ENCODE measurements at places on chromosomes 2 and 18.

DNA sequence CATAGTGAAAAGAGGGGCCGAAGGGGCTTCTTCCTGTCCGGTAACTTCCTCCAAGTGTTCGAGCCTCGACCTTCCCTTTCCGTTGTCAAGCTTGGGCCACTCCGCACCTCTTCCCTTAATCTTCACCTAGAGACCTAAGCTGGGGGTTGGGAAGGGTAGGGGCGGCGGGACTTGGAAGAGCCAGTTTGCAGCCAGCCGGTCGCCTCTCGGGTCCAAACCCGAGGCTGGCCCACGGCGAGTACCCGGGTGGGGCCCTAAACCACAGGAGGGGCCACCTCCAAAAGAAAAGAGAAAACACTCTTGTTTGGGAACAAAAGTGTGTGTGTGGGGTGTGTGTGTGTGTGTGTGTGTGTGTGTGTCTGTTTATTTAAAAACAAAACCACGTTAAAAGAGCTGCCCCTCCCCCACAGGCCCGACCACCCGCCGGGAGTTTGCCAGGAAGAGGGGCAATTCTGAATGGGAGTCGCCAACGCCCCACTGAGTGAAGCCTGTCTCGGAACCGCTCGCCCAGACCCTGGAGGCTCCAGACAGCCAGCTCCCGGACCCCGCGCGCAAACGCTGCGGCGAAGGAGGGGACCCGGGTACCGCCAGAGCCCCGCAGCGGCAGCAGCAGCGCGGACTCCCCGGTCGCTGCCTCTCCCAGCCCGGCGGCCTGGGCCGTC, 488 bp upstream of the RHOB start:
- DNase-seq, result no peak

DNA sequence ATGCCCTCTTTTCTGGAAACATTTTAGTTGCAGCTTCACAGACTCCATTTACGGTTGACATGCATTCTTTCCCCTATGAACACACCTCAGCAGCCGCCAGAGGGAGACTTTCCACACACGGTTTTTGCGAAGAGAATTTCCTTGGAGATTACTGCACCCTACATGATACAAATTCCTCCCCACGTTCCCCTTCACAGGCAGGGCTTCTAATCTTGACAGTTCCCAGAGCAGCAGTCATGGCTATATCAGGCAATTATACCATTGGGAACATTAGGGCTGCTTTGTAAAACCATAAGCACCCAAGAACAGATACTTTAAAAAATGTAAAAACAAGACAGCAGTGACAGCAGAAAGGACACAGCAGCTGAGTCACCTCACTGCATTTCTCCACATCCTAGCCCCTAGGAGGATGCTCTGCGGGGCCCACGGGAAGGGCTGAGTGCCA, 253.8 kb downstream of the TGIF1 start:
- peak; percentile 23 for DNase-seq

DNA sequence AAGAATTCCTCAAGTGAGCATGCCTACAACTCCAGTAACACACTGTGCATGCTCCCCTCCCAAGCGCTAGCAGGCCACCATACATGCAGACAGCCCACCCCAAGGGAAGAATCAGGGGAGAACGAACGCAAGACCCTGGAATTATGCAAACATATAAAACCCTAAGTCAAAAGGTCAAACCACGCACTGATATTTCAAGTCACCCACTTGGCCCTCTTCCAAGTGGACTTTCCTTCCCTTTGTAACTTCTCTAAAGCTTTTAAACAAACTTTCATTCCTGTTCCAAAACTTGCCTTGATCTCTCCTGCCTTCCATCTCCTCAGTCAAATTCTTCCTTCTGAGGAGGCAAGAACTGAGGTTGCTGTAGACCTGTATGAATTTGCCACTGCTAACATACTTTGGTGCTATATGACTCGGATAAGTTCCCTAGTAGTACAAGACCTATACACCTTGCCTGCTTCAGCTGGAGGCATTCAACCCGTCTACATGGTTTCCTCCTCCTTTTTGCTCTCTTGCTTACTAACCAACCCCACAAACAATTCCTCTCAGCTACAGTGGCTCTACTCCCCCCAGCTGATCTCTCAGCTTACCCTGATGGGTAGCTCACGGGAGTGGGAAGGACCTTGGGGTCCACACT, 11.1 kb upstream of the RPIA start:
- no peak for DNase-seq

- DNase-seq, result no peak
Observed at GRCh38 chr2:226560325-226560724, 239.3 kb downstream of the IRS1 start.

DNA sequence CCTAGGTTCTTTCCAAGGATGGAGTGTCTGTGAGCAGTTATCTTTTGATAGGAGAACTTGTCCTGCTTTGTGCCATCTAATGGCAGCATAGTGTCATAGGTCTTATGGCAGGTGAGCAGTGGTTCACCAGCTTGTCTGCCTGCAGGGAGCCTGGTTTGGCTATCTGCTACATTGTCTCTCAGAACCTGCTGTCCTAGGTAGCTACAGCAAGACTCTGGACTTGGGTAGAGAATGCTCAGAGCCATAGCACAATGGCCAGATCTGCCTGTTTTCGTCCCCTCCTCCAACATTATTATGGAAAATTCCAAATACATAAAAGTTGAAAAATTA, 28.3 kb downstream of the AGFG1 start:
- no peak for DNase-seq

GRCh38 chr2:57160976-57161375, 885.6 kb upstream of the VRK2 start:
- no peak for DNase-seq

DNA sequence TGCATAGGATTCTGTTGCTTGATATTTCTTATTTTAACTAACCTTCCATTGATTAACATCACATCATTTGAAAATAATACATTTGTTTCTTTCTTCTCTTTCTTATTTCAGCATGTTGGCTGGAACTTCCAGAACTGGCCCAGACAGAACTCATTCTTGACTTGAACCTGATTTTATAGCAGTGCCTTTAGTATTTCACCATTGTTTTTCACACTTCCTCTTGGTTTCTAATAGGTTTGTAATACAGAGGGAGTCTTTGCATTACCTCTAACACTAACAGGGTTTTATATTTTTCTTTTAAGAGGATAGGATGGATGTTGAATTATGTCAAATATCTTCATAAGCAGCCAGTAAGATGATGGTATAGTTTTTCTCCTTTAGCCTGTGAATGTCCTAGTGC, 39.2 kb downstream of the SEMA4F start:
- DNase-seq, result no peak

DNA sequence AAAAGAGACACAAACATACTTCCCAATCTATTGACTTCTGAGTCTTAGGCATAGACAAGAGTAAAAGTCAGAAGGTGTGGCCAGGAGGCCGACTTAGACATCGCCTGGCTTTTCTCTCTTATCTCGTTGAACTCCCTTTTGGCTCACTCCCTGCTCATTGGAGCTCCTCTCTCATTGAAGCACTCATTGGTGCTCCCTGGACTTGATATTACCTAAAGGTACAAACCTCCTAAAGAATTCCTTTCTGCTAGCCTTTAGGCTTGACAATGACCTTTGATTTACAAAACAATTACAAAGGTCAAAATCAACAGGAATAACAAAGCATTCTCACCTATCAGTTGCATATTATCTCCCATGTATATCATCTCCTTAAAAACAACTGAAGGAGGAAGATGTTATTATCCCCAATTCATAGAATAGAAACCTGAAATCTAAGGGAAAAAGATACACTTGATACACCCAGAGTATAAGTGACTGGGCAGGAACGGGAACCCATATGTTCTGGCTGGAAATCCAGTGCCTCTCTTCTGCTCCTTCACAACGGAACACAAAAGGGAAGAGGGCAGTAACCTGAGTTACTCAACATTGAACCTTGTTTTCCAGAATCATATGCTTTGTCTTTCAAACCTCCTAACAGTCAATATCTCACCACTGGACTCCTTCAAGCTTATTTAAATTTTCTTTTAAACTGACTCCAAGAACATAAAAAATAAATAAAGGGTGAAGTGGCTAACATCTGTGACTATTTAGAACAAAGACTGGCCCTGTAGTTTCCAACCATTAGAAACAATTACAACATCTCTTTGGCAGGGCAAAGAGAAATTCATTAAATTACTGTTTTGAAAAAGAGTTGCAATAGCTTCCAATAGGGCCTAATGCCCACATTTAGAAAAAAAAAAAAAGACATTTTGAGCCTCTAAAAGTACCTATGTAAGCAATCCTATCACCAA, 1247.9 kb downstream of the LRP1B start:
- peak; percentile 5 for DNase-seq

DNA sequence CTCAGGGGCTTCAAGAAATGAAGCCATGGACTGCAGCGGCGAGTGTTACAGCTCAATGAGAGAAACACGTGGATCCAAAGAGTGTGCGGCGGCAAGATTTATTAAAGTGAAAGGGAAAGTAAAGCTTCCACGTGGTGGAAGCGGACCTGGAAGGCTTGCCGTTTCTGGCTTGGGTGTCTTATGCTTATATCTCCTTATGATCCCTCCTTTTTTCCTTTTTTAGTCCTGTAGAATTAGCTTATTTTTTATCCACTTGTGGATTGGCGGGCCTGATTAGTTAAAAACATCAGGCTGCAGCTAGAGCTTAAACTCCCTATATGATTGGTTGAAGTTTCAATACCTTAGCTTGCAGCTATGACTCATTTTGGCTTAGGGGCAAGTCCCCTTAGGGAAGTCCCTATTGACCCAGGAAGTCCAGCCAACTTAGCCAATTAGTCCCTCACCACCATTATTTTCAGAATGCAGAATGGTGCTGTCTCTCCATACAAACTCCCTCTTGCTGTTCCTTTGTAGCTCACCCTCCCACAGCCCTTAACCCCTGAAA, 11.6 kb upstream of the HNMT start:
- DNase-seq, result no peak

- DNase-seq, result no peak
Observed at GRCh38 chr2:15714609-15715008, 122.9 kb downstream of the DDX1 start.

DNA sequence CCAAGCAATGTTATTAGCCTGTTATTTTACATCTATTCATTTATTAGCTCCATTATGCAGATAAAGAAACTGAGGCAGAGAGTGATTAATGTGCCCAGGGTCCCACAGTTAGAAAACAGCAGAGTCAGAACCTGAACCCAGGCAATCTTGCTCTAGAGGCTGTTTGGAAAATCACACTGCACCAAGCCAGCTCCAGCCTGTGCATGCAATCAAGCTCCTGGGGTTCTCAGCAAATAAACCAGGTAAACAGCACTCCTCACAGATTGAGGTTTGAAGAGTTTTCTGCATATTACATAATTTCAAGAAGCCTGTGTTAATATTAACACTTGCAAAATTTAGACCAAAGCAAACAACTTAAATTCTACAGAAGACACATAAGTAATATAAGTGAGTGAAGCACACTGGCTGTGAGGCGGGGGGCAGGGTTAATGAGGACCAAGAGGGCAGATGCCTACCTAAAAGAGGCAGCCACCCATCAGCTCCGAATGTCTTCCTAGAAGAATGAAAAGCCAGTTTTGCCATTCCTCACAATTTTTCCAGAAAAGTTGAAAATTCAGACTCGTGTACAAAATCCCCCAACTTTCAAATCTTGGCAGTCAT, 35.4 kb downstream of the CACNB4 start:
- no peak for DNase-seq

DNA sequence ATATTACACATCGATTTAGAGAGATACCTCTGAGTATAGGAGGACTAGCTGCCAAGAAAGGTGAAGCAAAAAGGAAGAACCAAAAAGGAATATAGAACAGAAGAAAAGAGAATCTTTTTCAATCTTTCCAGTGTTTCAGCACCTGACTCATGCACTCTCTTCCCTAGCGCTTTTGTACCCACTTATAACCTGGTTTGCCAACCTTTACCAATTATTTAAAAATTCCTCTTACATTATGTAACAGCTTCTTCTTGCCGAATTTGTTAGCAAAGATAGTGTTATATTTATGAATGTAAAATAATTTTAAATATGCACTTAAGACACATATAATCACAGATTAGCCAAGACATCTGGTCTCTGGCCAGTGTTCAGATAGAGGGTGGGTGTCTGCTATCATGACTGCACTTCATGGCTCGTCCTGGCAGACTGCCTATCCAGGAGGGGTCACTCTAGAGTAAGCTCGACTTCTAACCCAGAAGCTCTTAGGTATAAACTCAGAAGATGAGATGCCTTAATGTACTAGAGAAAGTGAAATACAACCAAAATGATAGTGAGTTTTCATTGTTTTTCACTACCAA, 122.9 kb downstream of the ATAD2B start:
- DNase-seq, result no peak

- peak; percentile 4 for DNase-seq
Observed at GRCh38 chr2:188414411-188414810, 122.7 kb downstream of the GULP1 start.

DNA sequence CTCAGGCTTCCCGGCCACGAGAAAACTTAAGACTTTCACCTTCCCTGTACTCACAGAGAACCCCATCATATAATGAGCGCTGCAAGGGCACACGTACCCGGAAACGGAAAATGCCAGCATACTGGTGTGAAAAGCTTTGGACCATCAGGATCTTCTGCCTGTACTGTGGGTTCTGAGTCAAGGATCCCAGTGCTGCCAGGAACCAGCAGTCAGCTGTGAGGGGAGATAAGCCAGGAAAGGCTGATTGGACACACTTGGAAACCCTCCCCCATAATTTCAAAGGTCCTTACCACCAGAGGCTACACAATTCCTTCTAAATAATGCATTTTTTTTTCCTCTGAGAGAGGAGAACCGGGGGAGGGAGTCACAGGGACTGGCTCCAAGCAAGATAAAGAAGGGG, 31.4 kb downstream of the CAPN13 start:
- no peak for DNase-seq

- no peak for DNase-seq
Observed at GRCh38 chr2:42812899-42813479, 20.6 kb upstream of the HAAO start.

GRCh38 chr2:21003572-21004180, 40.2 kb downstream of the APOB start:
- no peak for DNase-seq

GRCh38 chr2:103327386-103327785, 565.6 kb downstream of the TMEM182 start:
- DNase-seq, result no peak

- no peak for DNase-seq
Observed at GRCh38 chr2:6986301-6986911, 69.2 kb downstream of the RNF144A start.

GRCh38 chr2:140108706-140109475, 1328.7 kb upstream of the NXPH2 start:
- no peak for DNase-seq

- DNase-seq, result no peak
Observed at GRCh38 chr2:127762846-127763245, 48.1 kb downstream of the WDR33 start.

DNA sequence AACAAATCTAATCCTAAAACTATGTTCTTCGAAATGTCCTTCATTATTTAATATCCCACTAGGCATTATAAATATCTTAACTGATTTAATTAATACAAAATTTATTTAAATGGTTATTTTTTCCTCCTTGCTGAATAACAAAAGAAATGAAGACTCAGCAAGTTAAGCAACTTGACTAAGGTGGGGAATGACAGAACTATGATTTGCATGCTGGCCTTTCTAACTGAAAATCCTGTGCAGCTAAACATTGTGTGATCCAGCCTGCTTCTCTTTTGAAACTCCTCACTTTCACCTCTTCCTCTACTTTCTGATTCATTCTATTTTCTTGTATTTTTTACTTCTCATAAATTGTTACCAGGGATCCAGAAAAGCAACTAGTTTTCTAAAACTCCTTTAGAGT, 132.0 kb downstream of the CALCRL start:
- DNase-seq, result no peak
